Activated CD4-positive, alpha-beta T cell treated with anti-CD3 and anti-CD28 coated beads for 4 hours (primary cell): ENCODE measurements at places on chromosomes 4 and X.

- no peak for DNase-seq
Observed at GRCh38 chrX:111376897-111377578, 35.0 kb downstream of the DCX start.

GRCh38 chrX:16718824-16719333 is 533 bp upstream of the SYAP1 start:
- DNase-seq: no peak

GRCh38 chr4:95979961-95980876 is 140.3 kb downstream of the PDHA2 start:
- DNase-seq: no peak

GRCh38 chr4:184251670-184251980 is 34.0 kb upstream of the ENPP6 start:
- no peak for DNase-seq

- no peak for DNase-seq
Observed at GRCh38 chrX:134544513-134545151, 84.7 kb downstream of the HPRT1 start.
